ENCODE measurements at places on chromosomes 7 and 10. TPM values are rescaled to one million over a fixed set of nuclear protein-coding genes. Genes with fewer than 3 reads are reported as not detected.

CRPPA gene
- 1.1 TPM for total RNA-seq

IL6 gene
- total RNA-seq = 0.54 TPM

CYP51A1 gene
- 102 TPM for total RNA-seq

PWWP2B gene
- total RNA-seq = 4.1 TPM

MAP3K8 gene
- 34.7 TPM for total RNA-seq

All from activated T-helper 1 cell treated with anti-CD3 and anti-CD28 coated beads, Interleukin-12 subunit alpha, Interleukin-12 subunit beta, Interleukin-2, Interleukin-4 antibody, amounts not matched to agents 30 ng/mL and 10 ng/mL and 1 ng/mL, durations not matched to agents 14 hours and 24 hours and 36 hours (primary cell).